ENCODE measurements at places on chromosomes 7 and 10. TPM values are rescaled to one million over a fixed set of nuclear protein-coding genes. Genes with fewer than 3 reads are reported as not detected.

DNA sequence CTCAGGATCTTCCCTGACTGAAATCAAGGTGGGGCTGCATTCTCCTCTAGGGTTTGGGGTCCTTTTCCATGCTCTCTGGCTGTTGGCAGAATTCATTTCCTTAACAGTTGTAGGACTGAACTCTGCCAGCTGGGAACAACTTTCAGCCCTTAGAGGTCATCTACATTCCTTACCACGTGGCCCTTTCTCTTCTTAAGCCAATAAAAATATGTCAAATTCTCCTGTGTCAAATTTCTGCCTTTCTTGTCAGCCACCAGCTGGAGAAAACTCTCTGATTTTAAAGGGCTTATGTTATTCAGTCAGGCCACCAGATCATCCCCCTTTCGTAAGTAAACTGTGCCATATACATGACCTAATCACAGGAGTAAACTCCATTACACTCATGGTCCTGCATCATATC lies 95.3 kb upstream of the IL6 start:
- no peak for DNase-seq

GRCh38 chr10:100887761-100888296 lies 24.9 kb upstream of the SLF2 start:
- no peak for DNase-seq

- DNase-seq = no peak
Measured at GRCh38 chr10:111600772-111601171, 523.9 kb downstream of the ADRA2A start.

- no peak for DNase-seq
Measured at GRCh38 chr10:122021828-122022227, 32.9 kb downstream of the TACC2 start.

- no peak for DNase-seq
Measured at GRCh38 chr10:18399158-18399557, 252.2 kb downstream of the NSUN6 start.

DNA sequence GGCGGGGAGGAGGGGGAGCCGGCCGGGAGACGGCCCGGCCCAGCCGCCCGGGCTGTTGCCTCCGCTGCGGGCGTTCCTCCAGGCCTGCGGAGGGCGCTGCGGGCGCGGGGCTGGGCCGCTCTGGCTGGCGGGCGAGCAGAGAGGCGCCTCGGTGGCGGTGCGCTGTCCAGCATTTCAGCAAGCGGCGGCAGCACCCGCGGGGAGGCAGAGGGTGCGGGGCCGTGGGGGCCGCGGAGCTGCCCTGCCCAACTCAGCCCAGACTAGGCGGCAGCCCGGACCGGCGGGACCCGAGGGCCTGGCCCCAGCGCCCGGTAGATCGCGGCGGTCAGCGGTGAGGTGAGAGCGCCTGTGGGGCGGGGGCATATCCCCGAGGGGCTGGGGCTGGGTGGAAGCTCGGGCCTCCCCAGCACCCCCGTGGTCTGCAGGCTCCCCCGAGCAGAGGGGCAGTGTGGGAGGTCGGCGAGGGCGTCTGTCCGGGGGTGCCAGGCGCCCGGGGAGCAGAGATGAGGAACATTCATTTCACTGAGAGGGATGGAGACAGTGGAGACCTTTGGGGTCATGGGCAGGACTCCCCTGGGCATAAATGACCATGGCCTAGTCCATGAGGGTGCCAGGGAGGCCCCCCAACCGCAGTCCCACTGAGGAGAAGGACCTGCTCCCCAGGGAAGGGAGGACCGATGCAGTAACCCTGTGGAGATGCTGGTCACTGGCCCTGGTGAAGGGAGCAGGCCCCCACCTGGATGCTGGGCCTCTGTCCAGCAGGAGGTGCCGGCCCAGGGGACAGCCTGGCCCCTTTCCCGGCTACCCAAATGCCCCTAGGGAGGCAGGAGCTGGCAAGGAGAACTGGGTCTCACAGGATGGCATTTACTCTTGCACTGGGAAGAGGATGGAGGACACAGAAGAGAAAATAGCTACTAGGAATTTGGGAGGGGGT lies at the start of gene SRRM3:
Gene SRRM3 (plus strand): TSS at position 165 of the 934 bp plus-strand sequence. CDS start 33,171 bp downstream, outside the sequence.
- DNase-seq = peak; percentile 95

DNA sequence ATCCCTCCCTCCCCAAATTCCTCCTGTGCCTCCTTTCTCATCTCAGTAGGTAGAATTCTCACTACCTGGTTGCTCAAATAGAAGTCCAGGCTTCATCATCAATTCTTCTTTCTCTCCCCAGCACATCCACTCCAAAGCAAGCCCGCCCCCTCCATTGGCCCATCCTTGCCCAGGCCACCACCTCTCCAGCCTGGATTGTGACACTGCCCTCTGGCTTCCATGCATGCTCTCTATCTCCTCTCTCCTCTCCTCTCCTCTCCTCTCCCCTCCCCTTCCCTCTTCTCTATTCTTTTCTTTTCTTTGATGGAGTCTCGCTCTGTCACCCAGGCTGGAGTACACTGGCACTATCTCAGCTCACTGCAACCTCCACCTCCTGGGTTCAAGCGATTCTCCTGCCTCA lies 144.9 kb downstream of the UBE2H start:
- DNase-seq = no peak

GRCh38 chr7:46484906-46485305 lies 563.8 kb upstream of the IGFBP3 start:
- no peak for DNase-seq

GRCh38 chr10:110737886-110738634 lies 93.9 kb downstream of the RBM20 start:
- DNase-seq = no peak

DNA sequence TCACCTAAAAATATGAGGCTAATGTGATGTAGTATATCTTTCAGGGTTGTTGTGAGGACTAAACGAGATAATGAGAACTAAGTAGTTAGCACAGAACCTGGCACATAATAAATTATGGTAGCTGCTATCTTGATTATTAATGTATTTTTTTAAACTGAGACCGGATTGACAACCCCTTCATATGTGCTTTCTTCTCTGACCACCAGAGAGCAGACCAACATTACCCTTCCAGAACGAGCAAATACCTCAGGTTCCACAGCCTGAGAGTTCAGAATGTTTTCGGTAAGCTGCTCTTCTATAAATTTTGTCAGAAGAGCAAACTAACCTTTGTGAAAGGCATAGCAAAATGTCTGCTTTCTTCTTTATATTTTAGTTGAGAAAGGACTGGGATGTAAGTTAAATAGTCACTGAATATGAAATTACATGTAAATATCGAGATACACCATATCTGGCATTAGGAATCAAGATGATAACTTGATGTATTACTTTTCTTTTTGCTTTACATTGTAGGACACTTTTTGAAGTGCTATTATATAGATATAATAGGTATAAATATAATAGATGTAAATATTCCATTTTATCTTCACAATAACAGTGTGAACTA lies 13.6 kb upstream of the BPGM start:
- no peak for DNase-seq

- DNase-seq = no peak
Measured at GRCh38 chr10:78937800-78938694, 130.7 kb upstream of the ZMIZ1 start.

DNA sequence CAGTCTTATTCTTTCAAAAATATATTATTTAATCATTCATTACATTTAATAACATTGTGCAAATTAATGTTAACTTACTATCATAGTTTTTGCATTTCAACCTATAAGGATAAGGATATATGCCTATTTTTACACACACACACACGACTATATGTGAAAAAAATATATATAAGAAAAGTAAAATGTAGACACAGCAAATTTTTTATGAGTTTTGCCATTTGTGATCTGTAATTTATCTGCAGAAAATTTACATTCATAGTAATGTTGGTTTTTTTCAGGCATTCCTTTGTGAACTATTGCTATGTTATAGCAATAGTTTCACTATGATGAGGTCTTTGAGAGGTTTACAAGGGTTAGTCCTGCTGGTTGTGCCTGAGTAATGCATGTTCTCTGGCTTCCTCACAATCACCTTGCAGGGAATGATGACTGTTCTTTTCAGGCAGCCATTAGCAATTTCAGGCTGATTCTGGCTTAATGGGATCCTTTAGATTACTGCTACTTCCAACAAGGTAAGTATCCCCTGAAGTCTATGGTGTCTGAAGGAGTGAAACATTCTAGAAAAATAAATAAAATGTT lies 183.7 kb upstream of the CDK1 start:
- no peak for DNase-seq

DNA sequence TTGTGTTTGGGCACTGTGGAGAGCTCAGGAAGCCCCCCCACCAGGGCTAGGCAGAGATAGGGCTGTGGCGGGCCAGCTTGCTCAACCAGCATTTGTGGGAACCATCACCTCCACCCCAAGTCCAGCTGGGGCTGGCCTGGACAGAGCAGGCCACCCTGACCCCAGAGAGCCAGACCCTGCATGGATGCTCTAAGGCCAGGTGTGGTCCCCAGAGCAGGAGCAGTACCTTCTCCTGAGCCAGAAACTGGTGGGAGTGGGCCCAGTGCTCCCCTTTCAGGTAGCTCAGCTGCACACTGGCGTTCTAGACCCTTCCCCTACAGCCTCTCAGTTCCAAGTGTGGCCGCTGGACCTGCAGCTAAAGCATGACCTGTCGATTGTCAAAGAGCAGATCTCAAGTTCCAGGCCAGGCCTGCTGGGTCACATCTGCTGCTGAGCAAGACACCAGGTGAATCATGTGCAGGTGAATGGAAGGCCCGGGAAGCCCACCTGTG lies 57.2 kb downstream of the RASGEF1A start:
- peak; percentile 58 for DNase-seq

- no peak for DNase-seq
Measured at GRCh38 chr7:130276796-130277762, 10.4 kb downstream of the CPA2 start.

- no peak for DNase-seq
Measured at GRCh38 chr10:72080042-72080975, 8.0 kb downstream of the SPOCK2 start.

GRCh38 chr10:93753621-93754250 lies 4.0 kb upstream of the LGI1 start:
- DNase-seq = no peak

GRCh38 chr10:112137154-112137987 lies 46.2 kb downstream of the GPAM start:
- DNase-seq = peak; percentile 88

GRCh38 chr7:133584956-133585668 lies 332.2 kb downstream of the EXOC4 start:
- no peak for DNase-seq

- DNase-seq = no peak
Measured at GRCh38 chr7:91212582-91212981, 51.7 kb upstream of the FZD1 start.

DNA sequence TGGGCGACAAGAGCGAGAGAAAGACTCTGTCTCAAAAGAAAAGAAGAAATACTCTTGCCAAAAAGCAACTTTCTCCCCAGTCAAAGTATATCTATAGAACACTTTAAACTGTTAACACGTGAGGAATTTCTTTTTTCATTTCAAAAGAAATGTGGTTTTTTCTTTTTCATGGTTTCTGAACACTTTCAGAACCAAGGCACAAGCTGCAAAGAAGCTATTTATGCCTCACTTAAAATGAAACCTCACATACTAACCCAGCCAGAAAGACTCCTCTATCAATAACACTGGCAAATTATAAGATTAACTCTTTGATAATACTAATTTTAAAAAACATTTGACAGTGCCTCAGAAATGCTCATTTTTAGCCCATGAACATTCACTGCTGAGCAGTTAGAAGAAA lies 20.9 kb downstream of the TBX20 start:
- no peak for DNase-seq

DNA sequence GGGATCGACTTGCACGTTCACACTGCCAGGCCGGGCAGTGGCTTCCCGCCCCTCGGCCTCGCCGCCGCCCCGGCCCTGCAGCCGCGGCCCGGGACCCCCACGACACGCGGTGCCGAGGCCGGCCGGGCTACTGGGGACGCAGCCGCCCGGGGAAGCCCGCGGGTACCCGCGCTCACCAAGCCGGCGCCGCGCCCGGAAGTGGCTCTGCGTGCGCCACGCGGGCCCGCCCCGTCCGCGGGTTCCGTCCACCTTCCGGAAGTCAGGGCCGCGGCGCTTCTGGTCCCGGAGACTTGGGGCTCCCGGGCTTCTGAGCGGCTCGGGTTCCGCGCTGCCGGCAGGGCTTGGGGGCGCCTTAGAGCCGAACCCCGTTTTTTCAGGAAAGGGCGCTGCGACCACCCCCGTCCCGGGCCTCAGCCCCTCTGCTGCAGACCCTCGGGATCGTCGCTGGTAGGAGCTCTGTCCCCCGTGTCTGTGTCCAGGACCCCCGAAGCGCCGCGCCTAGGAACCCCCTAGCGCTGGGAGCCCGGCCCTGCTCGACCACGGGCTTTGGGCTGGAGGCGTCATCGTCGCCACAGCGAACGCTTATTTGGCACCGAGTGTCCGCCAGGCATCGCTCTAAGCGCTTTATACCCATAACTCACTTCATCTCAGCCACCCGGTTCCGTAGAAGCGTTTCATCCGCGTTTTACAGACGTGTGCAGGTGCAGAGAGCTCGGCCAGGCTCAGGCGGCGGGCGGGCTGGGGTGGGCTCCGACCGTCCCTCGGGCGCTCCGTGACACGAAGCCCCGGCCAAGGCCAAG lies at the start of gene PSMG3:
Gene PSMG3 (minus strand): TSS at position 200 of the 800 bp plus-strand sequence. CDS start 693 bp downstream, outside the sequence.
- DNase-seq = peak; percentile 98

DNA sequence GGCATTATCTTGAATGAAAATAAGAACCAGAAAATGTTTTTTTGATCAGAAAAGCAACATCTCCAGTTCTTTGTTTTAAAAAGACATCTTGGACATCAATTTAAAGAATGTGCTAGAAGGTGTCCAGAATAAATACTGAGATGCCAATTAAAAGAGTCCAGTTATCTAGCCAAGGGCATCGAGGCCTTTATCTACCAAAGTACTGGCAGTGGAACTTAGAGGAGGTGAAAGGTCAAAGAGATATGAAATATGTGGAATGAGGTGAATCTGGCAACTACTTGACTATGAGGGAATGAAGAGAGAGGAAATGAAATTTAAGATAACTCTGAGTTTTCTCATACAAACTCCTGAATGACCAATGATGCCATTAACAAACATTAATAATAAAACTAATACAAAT lies 154.3 kb upstream of the GNAI1 start:
- no peak for DNase-seq

GRCh38 chr7:29955799-29956486 lies 33.7 kb downstream of the SCRN1 start:
- DNase-seq = no peak

- DNase-seq = no peak
Measured at GRCh38 chr10:116353817-116354216, 29.6 kb downstream of the CCDC172 start.

The NANOS1 gene
- total RNA-seq = 1.8 TPM

The RNF32 gene
- not detected for total RNA-seq

The SEC61A2 gene
- total RNA-seq = 5.9 TPM

The ADD3 gene
- total RNA-seq = 116 TPM

The TCF7L2 gene
- total RNA-seq = 29.6 TPM

The LIPA gene
- 52.4 TPM for total RNA-seq

The STEAP1B gene
- total RNA-seq = 2.5 TPM

The MRPL32 gene
- 42.6 TPM for total RNA-seq

The UCMA gene
- total RNA-seq = not detected

The ZNF467 gene
- total RNA-seq = 10.9 TPM

The RNF148 gene
- total RNA-seq = 1.1 TPM

The CYP17A1 gene
- total RNA-seq = 1.6 TPM

The OIT3 gene
- total RNA-seq = not detected

The EIF4EBP2 gene
- total RNA-seq = 55.5 TPM

The OR2A5 gene
- total RNA-seq = not detected

The CLDN3 gene
- not detected for total RNA-seq

The PLXNA4 gene
- total RNA-seq = 24.9 TPM

The CACNB2 gene
- total RNA-seq = 21.6 TPM

The FAM25A gene
- total RNA-seq = not detected
